ENCODE measurements at places on chromosomes 3 and 15. TPM values are rescaled to one million over a fixed set of nuclear protein-coding genes. Genes with fewer than 3 reads are reported as not detected.

GRCh38 chr3:192933779-192934460, 16.3 kb upstream of the MB21D2 start:
- H3K27me3 ChIP-seq: no peaks in the 10 kb centered on the region
- no peak overlapping the region for H3K27ac ChIP-seq
- H3K36me3 ChIP-seq: no peaks in the 10 kb centered on the region
- no peaks in the 10 kb centered on the region for H3K4me1 ChIP-seq
- DNase-seq: no peak
- no peak overlapping the region for H3K4me3 ChIP-seq

DNA sequence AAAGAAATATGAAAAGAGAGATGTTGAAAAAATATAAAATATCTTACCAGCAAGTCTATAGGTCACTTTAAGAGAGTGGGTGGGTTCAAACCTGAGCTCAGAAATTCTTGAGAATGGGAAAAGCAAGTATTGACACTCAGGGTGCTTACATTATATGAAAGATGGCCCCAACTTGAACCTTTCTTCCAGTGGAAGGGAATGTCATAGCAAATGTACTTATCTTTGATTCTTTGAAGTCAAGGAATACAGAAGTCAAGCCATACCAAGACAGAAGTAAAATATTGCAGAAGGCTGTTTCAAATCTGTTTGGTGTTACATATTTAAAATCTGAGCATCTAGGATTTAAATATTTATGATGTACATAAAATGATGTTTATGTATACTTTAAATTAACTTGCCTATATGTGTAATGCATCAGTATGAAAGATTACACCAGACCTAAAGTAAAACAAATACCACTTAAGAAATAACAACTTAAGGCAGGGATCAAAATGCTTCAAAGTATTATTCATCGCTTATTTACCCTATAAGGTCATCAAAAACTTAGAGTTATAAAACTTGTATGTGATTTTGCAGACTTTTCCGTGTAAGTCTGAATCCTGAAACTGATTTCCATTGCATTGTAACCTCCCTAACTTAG, 8.7 kb downstream of the MME start:
- H3K27ac ChIP-seq: no peak overlapping the region
- no peak overlapping the region for H3K4me3 ChIP-seq
- H3K36me3 ChIP-seq: peaks cover 41% of the 10 kb centered on the region
- H3K27me3 ChIP-seq: no peaks in the 10 kb centered on the region

DNA sequence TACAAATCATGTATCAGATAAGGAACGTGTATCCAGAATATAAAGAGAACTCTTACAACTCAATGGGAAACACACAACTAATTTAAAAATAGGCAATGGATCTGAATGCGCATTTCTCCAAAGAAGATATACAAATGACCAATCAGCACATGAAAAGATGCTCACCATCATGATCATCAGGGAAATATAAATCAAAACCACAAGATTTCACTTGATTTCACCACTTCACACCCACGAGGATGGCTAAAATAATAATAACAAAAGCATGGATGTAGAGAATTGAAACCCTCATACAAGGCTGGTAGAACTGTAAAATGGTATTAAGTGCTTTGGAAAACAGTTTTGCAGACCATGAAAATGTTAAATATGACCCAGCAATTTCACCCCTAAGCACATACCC, 26.7 kb upstream of the SLC12A8 start:
- peaks cover 6% of the 10 kb centered on the region for H3K36me3 ChIP-seq
- H3K27me3 ChIP-seq: no peaks in the 10 kb centered on the region
- H3K4me3 ChIP-seq: no peak overlapping the region
- H3K27ac ChIP-seq: no peak overlapping the region
- DNase-seq: no peak

The POLR2H gene
- total RNA-seq: 165 TPM

DNA sequence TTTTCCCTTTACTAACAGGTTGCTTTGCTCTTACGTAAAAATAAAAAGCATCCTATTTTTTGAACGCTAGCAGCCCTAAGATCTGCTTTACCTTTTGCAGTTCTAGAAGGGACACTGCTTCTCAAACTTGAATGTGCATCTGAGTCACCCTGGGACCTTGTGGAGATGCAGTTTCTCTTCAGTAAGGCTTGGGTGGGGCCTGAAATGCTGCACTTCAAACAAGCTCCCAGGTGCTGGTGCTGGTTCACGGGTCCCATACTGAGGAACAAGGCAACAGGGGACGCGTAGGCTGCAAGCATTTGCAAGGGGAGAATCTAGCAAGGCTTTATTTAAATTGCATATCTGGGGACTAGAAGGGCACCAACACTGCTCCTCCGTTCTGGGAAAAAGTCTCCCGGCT, 30.0 kb downstream of the MB21D2 start:
- no peak overlapping the region for H3K27ac ChIP-seq
- no peaks in the 10 kb centered on the region for H3K36me3 ChIP-seq
- no peaks in the 10 kb centered on the region for H3K4me1 ChIP-seq

DNA sequence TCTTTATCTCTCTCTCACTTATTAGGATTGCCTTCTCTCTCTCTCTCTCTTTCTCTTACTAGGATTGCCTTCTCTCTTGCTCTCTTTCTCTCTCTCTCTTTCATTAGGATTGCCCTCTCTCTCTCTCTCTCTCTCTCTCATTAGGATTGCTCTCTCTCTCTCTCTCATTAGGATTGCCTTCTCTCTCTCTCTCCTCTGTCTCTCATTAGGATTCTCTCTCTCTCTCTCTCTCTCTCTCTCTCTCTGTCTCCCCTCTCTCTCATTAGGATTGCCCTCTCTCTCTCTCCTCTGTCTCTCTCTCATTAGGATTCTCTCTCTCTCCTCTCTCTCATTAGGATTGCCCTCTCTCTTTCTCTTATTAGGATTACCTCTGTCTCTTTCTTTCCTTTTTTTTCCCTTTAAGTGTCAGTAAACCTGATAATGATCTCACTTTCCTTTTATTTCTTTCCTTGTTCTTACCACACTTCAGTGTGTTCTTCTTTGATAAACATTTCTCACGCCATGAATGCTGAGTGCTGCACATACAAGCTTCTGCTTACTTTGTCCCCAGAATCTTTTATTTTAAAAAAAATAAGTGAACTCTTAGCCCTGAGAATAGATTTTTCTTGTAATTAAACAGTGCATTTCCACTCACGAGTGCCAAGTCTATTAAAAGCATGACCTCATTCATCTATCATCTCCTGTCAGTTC, 243.4 kb upstream of the TBC1D5 start:
- DNase-seq: no peak
- H3K4me1 ChIP-seq: no peaks in the 10 kb centered on the region
- H3K27ac ChIP-seq: no peak overlapping the region
- no peaks in the 10 kb centered on the region for H3K27me3 ChIP-seq
- H3K36me3 ChIP-seq: no peaks in the 10 kb centered on the region
- no peak overlapping the region for H3K4me3 ChIP-seq

GRCh38 chr3:195134431-195134830, 136.5 kb downstream of the XXYLT1 start:
- H3K36me3 ChIP-seq: no peaks in the 10 kb centered on the region
- DNase-seq: no peak
- no peaks in the 10 kb centered on the region for H3K27me3 ChIP-seq
- H3K27ac ChIP-seq: no peak overlapping the region
- H3K4me3 ChIP-seq: no peak overlapping the region

GRCh38 chr3:142694225-142694624, 29.6 kb upstream of the TRPC1 start:
- no peaks in the 10 kb centered on the region for H3K4me1 ChIP-seq
- H3K4me3 ChIP-seq: no peak overlapping the region
- H3K27me3 ChIP-seq: no peaks in the 10 kb centered on the region
- no peak overlapping the region for H3K27ac ChIP-seq

DNA sequence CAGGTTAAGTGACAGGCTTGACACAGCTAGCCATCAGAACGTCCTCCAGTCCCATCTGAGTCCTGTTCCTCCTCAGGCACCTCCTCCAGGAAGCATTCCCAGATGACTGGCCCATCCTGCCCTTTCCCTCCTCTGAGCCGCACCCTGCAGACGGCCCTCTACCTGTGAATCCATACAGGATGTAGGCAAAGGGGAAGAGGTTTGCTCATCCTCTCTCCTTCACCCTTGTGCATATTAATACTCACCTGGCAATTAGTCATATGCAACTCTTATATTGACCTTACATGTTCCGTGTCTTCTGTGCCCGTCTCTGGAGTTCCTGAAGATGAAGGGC, 61.9 kb downstream of the SMAD3 start:
- no peak overlapping the region for H3K4me3 ChIP-seq
- no peaks in the 10 kb centered on the region for H3K36me3 ChIP-seq
- no peaks in the 10 kb centered on the region for H3K27me3 ChIP-seq
- H3K4me1 ChIP-seq: peaks cover 8% of the 10 kb centered on the region
- DNase-seq: no peak
- H3K27ac ChIP-seq: no peak overlapping the region

The DPPA2 gene
- not detected for total RNA-seq

GRCh38 chr15:62085740-62086139, 19.0 kb downstream of the C2CD4A start:
- H3K4me1 ChIP-seq: no peaks in the 10 kb centered on the region
- no peak overlapping the region for H3K27ac ChIP-seq
- DNase-seq: no peak
- H3K36me3 ChIP-seq: no peaks in the 10 kb centered on the region

- peaks cover 12% of the 10 kb centered on the region for H3K4me1 ChIP-seq
- no peak overlapping the region for H3K4me3 ChIP-seq
- H3K36me3 ChIP-seq: no peaks in the 10 kb centered on the region
- H3K27ac ChIP-seq: no peak overlapping the region
- peak; percentile 24 for DNase-seq
Observed at GRCh38 chr3:114115143-114115542, 58.6 kb downstream of the QTRT2 start.

The CLDN16 gene
- not detected for total RNA-seq

GRCh38 chr3:126474498-126475412, 936 bp downstream of the ZXDC start:
- peaks cover 24% of the 10 kb centered on the region for H3K36me3 ChIP-seq
- no peaks in the 10 kb centered on the region for H3K27me3 ChIP-seq
- H3K4me3 ChIP-seq: peak overlapping the region; percentile 99
- peaks cover 27% of the 10 kb centered on the region for H3K4me1 ChIP-seq

The GOLGA8S gene
- not detected for total RNA-seq

The KCNMB3 gene
- 28.3 TPM for total RNA-seq

GRCh38 chr15:44883199-44883877, 73.1 kb upstream of the TERB2 start:
- no peak for DNase-seq
- H3K27ac ChIP-seq: no peak overlapping the region
- no peaks in the 10 kb centered on the region for H3K4me1 ChIP-seq
- H3K27me3 ChIP-seq: no peaks in the 10 kb centered on the region
- H3K4me3 ChIP-seq: no peak overlapping the region

The LSMEM2 gene
- not detected for total RNA-seq

Data from Karpas-422 (cell line).